ENCODE measurements at places on chromosomes 2 and 18. TPM values are rescaled to one million over a fixed set of nuclear protein-coding genes. Genes with fewer than 3 reads are reported as not detected.

- DNase-seq = no peak
These were observed 1.3 kb upstream of the FAM117B start for GRCh38 chr2:202633470-202633869.

PLCD4 gene
- 0.31 TPM for total RNA-seq

DNA sequence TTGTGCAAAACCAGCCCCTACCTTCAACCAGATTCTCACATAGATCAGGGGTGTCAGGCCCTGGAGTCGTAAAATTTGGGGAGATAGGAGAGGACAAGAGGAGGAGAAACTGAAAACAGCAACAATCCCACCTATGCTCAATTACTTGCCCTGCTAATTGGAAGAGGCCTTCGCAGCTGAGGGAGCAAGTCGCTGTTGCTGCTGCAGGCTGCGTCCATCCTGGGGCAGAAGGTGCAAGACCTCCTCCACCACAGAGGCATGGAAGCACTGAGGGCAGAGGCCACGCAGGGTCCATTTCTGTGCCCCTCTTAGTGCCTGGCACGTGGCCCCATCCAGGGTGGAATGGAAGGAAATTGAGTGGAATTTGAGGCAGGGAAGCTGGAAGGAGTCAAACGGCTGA, 36.5 kb downstream of the CNGA3 start:
- no peak for DNase-seq

DNA sequence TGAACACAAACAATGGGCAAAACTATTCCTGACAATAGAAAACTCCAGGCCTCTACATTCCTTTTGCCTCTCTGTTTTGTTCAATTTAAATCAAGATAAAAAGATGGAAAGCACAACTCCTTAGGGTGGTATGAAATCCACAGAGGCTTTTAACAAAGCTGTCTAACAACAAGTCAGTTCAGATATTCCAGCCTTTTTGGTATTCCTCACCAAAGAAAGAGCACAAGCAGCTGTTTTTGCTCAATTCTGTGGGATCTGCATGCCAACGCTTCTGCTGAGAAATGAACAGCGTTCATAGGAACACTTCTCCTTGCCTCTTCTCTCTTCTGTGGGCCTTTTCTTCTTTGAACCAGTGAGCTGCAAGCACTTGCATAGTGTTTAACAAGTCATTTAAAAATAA, 411.6 kb upstream of the TCF4 start:
- no peak for DNase-seq

DNA sequence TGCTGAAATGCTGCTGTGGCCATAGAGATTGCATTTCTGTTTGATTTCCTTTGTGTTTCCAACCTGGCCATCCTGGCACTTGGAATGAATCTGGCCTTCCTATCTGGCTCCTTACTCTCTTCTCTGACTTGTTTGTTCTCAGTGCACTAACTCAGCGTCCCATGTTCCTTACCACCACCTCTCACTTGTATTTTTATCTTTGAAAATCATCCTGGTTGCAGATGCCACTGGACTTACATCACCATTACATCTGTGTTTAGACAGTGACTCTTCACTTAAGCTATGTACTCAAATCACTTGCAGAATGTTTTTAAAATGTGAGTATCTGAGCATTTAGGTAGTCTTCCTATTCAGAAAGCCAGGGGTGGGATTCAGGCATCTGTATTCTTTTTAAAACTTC, 239.5 kb downstream of the WDR7 start:
- peak; percentile 23 for DNase-seq

DNA sequence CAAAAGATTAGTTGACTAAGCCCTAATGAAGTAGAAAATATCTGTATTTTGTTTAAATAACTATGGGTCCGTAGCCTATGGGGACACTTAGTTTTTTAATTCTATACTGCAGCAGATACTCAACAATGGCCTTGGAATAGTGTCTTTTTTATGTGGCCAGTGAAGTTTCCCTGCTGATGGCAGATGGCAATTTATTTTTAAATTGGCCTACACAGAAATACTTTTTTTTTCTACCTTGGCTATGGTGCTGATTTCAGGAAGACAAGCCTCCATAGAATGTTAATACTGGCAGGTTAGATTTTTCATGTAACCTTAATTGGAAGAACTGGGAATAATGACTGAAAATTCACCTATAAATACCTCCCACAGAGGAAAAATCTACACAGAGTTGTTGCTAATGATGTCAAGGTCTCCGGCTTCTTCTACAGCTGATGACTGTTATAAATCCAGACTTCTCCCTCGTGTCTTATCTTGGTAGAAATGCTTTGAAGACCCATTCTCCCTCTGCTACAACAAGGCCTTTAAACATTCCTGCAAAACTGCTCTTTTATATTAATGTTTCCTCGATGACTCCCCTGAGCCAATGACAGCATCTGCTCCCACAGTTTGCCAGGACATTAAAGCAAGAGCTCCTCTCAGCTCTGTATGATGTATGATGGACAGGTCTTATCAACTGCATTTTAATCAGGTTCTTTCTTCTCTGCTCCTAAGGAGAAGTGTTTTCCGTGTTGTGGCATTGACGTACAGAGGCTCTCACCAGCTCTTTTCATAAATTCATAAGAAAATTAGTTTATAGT, 29.1 kb upstream of the FAM98A start:
- no peak for DNase-seq

GRCh38 chr18:62487161-62487560, 35.7 kb upstream of the ZCCHC2 start:
- no peak for DNase-seq

- DNase-seq = no peak
These were observed 1710.2 kb upstream of the SLC39A10 start for GRCh38 chr2:193946806-193947205.

DNA sequence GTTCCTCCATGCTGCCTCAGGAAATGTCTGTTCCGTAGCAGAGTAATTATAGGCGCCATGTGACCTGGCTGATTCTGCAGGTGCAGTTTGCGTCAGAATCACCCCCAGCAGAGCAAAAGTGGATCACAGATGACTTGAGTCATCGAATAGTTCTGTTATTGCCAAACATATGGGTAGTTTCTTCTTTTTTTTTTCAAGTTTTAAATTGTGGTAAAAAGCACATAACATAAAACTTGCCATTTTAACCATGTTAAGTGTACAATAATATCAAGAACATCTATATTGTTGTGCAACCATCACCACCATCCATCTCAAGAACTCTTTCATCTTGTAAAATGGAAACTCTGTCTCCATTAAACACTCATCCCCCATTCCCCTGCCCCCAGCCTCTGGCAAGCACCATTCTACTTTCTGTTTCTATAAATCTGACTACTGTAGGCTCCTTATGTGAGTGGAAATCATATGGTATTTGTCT, 177.7 kb upstream of the TWIST2 start:
- DNase-seq = no peak

GRCh38 chr2:30688956-30689401, 118.3 kb downstream of the CAPN13 start:
- DNase-seq = no peak

DNA sequence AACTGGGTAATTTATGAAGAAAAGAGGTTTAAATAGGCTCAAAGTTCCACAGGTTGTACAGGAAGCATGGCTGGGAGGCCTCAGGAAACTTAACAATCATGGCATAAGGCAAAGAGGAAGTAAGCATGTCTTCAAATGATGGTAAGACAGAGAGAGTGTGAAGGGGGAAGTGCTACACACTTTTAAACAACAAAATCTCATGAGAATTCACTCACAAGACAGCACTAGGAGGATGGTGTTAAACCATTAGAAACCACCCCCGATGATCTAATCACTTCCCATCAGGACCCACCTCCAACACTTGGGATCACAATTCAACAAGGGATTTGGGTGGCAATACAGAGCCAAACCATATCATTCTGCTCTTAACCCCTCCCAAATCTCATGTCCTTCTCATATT, 34.9 kb downstream of the CFAP210 start:
- no peak for DNase-seq

ACMSD gene
- not detected for total RNA-seq

LOXHD1 gene
- 0.16 TPM for total RNA-seq

- no peak for DNase-seq
These were observed 72.8 kb upstream of the TMEFF2 start for GRCh38 chr2:192267484-192267883.

GRCh38 chr2:38598200-38598990, 4.3 kb downstream of the HNRNPLL start:
- DNase-seq = no peak

DNA sequence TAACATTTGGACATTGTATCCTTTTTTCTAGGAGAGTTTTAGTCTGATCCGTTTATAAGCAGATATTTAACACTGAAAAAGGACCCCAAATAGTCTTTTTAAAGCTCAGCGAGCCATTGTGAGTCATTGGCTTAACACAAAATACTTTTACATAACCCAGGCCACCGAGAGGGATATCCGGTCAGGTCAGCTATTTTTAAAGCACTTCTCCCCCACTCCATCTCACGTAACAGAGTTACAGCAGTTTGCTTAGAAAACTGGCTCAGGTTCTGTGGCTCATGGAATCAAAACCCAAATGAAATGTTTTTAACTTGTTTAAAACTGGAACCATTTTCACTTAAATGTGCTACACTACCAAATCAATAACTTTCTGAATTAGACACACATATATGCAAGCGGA, 23.9 kb downstream of the COL4A3 start:
- no peak for DNase-seq

DNA sequence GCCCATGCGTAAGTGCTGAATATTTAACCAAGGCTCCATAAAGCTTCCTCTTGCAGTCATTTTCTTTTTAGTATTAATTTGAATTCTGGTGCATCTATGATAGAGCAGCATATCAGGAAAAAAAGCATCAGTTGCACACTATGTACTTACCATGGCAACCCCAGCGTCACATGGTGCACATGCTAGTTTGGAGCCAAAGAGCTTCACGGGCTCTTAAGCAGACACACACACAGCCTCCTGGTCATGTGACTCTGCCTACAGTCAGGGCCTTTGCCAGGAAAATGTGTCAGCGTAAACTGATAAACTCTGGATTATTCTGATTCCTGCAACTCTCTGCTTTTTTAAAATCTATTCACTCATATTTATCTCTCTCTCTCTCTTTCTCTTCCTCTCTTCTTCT, 30.2 kb downstream of the NYAP2 start:
- peak; percentile 71 for DNase-seq
